ENCODE measurements at places on chromosomes 1 and 21.

DNA sequence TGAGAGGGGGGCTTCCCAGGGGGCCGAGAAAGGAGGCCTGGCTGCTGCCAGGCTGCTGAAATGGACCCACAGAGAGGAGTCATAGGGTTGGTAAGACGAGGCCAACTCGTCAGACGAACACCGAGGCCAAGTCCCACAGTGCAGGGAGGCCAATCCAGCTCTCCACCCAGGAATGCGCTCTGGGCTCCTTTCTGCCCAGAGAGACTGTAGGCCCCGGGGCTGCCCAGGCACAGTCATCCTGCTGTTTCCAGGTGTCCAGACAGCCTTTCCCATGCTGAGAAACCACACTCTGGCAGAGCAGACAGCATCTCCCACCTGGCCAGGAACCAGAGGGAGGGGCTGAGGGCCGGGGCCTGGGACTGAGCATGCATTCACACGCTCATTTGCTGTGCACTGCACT, 26.7 kb upstream of the RSPO1 start:
- no peak for DNase-seq

GRCh38 chr1:41626146-41626545, 141.7 kb upstream of the EDN2 start:
- no peak for DNase-seq

DNA sequence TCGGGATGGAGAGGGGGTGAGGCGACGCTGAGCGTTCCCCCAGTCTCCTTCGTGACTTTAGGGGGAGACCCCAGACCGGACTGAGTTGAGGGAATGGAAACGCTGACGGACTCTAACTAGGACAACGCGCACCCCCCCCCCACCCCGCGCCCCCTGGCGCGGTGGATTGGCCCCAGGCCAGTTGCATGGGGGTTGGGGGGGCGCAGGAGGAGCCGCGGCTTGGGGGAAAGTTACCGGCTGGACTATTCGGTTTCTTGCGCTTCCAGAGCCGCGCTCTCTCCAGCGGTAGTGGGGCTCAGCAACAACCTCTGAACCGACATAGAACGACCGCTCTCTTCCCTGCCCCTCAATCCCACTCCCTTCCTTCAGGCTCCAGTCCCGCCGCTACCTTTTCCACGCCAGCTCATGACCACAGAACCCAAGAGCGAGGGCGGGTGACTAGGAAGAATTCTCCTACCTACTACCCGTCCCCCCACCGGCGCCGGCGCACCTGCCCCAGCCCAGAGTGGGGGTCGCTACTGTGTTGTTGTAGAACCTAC, 694 bp downstream of the ZBTB7B start:
- no peak for DNase-seq

GRCh38 chr1:5758000-5758858, 234.0 kb downstream of the NPHP4 start:
- no peak for DNase-seq

DNA sequence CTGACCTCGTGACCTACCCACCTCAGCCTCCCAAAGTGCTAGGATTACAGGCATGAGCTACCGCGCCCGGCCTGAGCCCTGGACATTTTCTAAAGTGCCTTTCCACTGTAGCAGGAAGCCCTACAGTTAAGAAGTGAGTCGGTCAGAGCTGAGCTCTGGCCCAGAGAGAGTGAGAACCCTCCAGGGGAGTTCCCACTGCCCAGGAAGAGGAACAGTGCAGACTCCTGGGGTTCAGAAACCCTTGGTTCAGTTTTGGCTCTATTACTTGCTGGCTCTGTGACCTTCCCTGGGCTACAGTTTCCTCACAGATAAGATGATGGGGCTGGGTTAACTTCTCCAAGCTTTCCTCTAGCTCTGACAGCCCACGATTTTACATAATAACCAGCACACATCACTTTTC, 20.9 kb downstream of the SLC9A1 start:
- DNase-seq: no peak

- no peak for DNase-seq
Observed at GRCh38 chr1:181117648-181118449, 29.3 kb downstream of the IER5 start.
